ENCODE measurements at places on chromosomes 5 and 9.

DNA sequence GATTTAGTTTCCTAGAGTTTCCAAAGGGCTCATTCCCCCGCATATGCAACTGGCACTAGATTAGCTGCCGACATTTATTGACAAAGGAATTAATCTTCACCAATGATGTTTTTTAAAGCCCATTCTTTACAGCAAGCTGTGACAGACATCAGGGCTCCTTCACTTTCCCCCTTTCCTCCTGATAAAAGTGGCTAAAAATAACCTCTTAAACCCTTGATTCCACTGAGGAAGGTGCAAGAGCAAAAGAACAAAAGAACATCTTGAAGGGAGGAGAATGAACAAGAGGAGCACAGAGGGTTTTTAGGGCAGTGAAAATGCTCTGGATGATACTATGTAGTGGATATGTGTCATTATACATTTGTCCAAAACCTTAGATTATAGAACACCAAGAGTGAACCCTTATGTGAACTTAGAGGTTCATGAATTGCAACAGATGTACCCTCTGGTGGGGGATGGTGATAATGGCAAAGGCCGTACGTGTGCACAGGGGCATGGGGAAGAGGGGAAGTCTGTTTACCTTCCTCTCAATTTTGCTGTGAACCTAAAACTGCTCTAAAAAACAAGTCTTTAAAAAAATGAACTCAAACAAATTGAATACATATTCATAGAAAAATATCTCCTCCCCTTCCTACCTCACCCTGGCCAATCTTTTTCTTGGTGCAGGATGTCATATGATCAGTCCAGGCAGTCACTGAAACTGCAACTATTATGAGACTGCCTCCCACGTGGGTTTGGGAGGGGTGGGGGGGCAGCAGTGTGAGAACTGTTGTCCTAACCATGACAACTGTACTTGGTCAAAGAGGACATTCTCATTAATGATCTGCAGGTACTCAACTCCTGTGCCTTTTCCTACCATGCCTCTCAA is 83.0 kb downstream of the MARCHF3 start:
- DNase-seq = no peak

DNA sequence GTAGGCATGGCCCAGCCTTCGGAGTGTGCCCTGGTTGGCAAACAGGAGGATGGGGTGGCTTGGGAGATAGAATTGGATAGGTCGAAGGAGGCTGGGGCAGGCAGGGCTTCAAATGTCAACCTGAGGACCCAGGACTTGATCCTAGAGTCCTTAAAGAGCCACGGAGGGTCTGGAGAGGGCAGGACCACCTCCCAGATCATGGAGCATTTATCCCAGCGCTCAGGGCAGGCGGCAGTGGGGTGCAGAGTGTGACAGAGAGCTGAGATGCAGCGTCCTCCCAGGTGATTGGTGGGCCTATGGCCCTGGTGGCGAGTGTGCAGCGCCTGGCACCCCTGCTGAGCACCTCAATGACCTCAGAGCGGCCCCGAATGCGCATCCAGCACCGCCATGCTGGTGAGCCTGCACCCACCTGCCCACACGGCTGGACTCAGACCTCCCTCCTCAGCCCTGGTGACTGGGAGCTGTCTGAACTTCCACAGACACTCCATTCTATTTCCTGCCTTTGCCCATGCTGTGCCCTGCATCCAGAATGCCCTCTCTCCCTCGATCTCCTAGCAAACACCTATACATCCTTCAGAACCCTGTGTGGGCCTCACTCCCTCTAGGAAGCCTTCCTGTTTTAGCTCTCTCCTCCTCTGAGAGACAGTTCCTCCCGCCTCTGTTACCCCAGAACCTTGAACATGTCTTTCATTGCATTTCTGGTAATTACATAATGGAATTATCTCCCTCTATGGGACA is 6.3 kb downstream of the ADGRD2 start:
- no peak for DNase-seq

DNA sequence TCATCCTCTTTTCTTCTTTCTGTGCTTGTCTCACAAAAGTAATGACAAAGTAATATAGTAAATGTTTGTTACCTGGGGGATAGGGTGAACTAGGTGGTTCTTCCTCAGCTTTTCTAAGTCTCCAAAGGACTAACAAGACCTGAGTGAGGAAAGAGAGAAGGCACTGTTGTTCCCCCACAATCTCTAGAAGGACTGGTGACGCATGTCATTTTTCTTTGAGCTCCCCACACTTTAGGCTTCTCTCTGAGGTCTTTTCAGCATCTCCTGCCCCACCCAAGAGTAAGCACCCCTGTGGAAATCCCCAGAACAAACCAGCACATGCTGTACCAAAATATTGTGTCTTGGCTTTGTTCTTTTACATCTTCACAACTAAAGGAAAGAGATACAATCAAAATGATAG is 2.4 kb upstream of the IL7R start:
- peak; percentile 61 for DNase-seq

GRCh38 chr5:14443671-14444093 is 137.9 kb upstream of the OTULINL start:
- no peak for DNase-seq

DNA sequence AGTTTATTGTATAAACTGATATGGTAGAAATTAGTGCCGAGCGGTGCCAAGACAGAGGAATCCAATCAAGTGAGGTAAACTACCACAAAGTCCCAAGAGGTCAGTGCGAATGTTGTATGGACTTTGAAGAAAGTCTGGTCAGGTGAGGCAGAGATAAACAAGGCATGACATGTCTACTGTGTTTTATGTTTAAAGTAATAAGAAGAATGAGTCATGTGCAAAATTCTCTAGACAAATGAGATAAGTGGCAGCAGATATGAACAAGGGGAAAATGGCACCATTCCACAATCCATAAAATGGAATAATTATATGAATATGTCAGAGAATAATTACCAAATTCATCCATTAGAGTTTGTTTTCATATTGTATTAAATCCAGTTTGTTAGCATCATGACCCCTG is 364.1 kb upstream of the CCNH start:
- DNase-seq = no peak

- DNase-seq = no peak
Measured at GRCh38 chr9:85024374-85024773, 354.8 kb downstream of the NTRK2 start.

DNA sequence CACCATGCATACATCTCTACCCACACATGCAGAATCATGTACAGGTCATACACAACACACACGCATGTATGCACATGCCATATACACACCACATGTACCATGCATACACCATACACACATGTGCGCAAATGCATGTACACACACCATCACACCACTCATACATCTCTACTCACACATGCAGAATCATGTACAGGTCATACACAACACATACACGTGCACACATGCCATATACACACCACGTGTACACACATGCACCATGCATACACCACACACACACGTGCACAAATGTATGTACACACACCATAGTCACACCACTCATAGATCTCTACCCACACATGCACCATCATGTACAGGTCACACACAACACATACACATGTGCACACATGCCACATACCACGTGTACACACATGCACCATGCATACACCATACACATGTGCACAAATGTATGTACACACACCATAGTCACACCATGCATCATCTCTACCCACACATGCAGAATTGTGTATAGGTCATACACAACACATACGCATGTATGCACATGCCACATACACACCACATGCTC is 14.0 kb downstream of the GRIN1 start:
- no peak for DNase-seq
